ENCODE measurements at places on chromosomes 16 and 17.

DNA sequence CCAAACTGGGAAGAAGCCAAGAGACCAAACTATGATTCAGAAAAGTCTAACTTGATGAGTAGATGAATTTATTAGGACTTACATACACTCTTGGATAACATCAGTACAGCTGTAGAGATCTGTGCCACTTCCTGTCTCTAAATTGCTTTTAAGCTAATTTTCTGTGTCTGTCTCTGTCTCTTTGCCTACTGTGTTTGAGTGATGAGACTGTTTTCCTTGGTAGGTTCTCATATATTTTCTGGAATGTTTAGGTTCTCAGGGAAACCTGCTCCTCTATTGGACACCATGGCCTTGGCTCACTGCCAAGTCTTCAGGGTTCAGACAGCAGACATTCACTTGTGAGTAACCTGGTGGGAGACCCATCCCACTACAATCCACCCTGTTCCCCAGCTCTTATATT is 103.5 kb upstream of the KIF2B start:
- DNase-seq, result no peak

DNA sequence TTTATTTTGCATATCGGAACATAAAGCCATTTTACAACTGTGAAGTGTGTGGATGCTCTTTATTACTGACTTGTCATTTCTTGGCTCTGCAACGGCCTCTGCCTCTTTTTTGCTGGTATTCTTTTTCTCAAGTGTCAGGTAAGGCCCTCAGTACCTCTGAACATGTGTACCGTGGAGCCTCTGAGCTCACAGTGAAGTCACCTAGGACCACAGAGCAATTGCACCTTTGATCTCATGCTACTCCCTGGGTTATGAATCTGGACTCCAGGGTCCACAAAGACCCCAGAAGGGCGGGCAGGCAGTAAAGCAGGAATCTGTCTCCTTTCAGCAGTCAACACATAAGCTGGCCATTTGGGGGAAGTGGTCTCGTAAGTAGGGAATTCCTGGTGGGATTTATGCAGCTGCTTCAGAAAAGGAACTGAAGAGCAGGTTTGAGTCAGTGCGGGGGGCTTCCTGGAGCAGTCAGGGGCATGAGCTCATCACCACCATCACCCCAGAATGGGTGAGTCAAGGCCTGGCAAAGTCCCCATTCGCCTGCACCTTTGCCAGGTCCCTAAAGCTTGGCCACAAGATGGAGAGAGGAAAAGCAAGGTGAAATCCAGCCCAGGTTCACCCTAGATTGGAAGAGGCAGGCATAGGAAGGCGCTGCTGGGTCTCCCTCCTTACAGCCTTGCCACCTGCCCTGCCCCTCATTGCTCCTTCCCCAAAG is 33.0 kb downstream of the TBX4 start:
- no peak for DNase-seq

- DNase-seq, result peak; percentile 12
Observed at GRCh38 chr17:12395733-12396354, 269.8 kb upstream of the MYOCD start.

DNA sequence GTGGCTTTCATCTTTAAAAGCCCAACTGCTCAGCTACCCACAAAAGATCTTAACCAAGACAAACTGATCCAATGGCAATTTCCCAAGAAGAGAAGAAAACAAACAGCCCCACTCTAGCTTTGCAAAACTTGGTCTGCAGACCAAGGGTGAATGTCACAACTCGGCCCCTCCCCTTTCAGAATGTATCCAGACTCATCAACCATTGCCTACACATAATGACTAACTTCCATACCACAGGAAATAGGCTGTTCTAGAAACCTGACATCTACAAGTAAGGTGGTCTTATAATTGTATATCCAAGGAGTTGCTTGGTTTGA is 16.0 kb downstream of the DCUN1D3 start:
- DNase-seq, result no peak

GRCh38 chr16:14629612-14629918 is 495 bp downstream of the PARN start:
- no peak for DNase-seq

GRCh38 chr17:28957277-28957991 is 6.1 kb upstream of the PHF12 start:
- DNase-seq, result no peak

GRCh38 chr16:70691223-70692129 is 5.6 kb upstream of the MTSS2 start:
- no peak for DNase-seq

DNA sequence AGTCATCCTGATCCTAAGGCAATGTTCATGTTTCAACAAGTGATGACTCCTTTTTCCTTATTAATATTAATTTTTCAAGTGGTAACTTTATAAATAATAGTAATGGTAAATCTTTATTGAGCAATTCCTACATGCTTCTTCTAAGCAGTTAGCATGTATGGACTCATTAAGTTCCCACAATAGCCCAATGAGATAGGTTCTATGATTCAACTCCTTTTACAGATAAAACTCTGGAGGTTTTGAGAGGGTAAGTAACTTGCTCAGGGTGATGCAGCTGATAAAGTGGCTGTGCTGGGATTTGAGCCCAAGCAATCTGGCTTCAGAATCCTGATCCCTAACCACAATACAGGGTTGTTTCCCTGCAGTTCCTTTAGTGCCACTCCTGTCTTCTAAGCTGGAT is 25.3 kb downstream of the SLC47A1 start:
- no peak for DNase-seq

- DNase-seq, result no peak
Observed at GRCh38 chr17:33517746-33518145, 224.7 kb upstream of the ASIC2 start.

GRCh38 chr17:82297280-82297713 is 20.1 kb downstream of the CD7 start:
- DNase-seq, result no peak

DNA sequence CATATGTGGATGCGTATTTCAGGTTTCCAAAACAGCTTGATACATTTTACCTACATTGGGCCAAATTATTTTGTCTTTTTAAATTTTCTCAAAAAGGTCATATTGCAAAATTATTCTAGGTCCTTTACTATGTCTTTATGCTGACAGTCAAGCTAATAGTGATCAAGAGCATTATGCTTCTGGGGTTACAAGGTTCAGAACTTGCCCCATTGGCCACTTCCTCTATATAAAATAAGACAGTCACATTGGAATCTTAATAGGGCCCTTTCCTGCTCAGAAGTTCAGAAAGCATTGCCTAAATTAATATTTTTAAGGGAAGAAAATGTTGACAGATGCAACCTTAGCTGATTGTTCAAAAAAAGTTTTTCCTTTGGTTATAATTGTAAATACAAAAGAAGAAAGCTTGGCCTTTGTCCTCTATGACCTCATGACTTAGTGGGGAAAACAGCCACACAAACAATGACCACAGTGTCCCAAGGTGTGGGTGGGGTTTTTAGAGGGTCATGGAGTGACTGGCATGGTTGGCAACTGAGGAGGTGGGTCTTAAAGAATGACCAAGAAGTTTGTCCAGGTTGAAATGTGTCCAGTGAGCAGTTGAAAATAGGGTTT is 11.8 kb upstream of the RAB11FIP4 start:
- no peak for DNase-seq

GRCh38 chr17:58091024-58091567 is 7.9 kb downstream of the DYNLL2 start:
- DNase-seq, result no peak

DNA sequence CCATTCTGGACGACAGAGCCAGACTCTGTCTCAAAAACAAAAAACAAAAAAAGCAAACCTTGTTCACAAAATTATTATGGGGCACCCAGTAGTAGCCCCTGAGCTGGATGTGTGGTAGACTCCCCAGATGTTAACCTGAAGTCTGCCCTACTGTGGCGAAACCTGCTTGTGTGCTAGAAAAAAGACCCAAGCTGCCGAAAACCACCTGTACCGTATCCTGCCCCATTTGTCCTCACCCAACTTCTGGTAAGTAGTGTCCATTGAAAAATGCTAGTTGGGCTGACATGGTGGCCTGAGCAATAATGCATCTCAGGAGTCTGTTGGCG is 9.1 kb downstream of the RMI2 start:
- DNase-seq, result no peak

Measured in erythroblast (primary cell).